ENCODE measurements at places on chromosomes 4 and X. TPM values are rescaled to one million over a fixed set of nuclear protein-coding genes. Genes with fewer than 3 reads are reported as not detected.

The NMU gene
- not detected for total RNA-seq

The DKK2 gene
- not detected for total RNA-seq

- peaks cover 6% of the 10 kb centered on the region for H3K27me3 ChIP-seq
- H3K36me3 ChIP-seq, result no peaks in the 10 kb centered on the region
- no peak overlapping the region for H3K4me3 ChIP-seq
- no peaks in the 10 kb centered on the region for H3K4me1 ChIP-seq
Observed at GRCh38 chrX:107420571-107420970, 28.9 kb upstream of the FRMPD3 start.

The JCHAIN gene
- not detected for total RNA-seq

- no peaks in the 10 kb centered on the region for H3K4me1 ChIP-seq
- peaks cover 2% of the 10 kb centered on the region for H3K27me3 ChIP-seq
- no peaks in the 10 kb centered on the region for H3K36me3 ChIP-seq
- no peak overlapping the region for H3K4me3 ChIP-seq
Observed at GRCh38 chrX:101744085-101744484, 84.4 kb upstream of the ARMCX2 start.

The BDH2 gene
- total RNA-seq, result 22.7 TPM
